ENCODE measurements at places on chromosomes 16 and 17.

DNA sequence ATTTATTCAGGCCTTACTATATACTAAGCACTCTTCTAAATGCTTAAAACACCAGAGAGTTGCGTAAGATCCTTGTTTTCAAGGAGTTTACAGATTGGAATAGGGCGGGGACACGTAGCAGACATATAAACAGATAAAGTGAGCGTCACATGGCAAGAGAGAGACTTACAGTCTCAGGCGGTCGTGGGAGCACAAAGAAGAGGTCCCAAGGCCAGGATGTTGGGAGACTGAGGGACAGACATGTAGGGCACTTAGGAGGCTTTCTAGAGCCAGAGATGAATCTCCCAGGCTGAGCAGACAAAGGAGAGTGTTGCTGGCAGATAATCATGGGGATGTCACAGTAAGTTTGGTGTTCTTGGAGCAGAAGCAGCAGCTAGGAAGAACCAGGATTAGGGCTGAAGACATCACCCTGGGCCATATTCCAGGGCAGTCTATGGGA lies 119.1 kb upstream of the ANKFN1 start:
- DNase-seq, result no peak

- no peak for DNase-seq
These were observed 143.0 kb upstream of the NOL11 start for GRCh38 chr17:67574658-67575293.

- DNase-seq, result no peak
These were observed 24.6 kb upstream of the WFDC1 start for GRCh38 chr16:84270071-84270470.

- DNase-seq, result no peak
These were observed 219.7 kb upstream of the RPL38 start for GRCh38 chr17:73983621-73984400.

- DNase-seq, result no peak
These were observed 838 bp upstream of the TMEM97 start for GRCh38 chr17:28317966-28318758.

DNA sequence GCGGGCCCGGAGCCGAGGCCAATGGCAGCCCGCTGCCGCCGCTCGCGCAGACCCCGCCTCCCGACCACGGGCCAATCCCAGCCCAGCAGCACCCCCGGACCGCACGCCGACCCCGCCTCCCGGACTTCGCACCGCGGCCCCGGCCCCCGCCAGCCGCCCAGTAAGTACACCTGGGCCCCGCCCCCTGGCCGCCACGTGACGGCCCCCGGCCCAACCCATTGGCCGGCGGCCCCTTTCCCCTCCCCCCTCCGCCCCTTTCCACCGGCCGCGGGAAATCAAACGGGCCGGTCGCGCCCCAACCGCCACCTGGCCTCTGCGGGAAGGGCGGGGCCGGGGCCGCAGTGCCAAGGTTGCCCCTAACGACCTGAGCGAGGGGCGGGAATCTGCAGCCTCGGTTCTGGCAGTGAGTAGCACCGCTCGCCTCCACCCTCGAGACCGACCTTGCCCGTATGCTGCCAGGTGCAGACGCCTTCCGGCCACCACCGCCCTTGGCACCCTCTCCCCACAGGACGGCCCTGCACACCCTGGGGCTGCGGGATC lies at the start of gene YBX2:
Gene YBX2, minus strand, starts transcription at position 26 of the 540 bp plus-strand sequence. CDS start 139 bp downstream, outside the sequence.
- peak; percentile 70 for DNase-seq

- DNase-seq, result no peak
These were observed 311.8 kb downstream of the CDH11 start for GRCh38 chr16:64809876-64810629.

- DNase-seq, result no peak
These were observed 4.0 kb upstream of the ZC3H18 start for GRCh38 chr16:88566158-88566557.

DNA sequence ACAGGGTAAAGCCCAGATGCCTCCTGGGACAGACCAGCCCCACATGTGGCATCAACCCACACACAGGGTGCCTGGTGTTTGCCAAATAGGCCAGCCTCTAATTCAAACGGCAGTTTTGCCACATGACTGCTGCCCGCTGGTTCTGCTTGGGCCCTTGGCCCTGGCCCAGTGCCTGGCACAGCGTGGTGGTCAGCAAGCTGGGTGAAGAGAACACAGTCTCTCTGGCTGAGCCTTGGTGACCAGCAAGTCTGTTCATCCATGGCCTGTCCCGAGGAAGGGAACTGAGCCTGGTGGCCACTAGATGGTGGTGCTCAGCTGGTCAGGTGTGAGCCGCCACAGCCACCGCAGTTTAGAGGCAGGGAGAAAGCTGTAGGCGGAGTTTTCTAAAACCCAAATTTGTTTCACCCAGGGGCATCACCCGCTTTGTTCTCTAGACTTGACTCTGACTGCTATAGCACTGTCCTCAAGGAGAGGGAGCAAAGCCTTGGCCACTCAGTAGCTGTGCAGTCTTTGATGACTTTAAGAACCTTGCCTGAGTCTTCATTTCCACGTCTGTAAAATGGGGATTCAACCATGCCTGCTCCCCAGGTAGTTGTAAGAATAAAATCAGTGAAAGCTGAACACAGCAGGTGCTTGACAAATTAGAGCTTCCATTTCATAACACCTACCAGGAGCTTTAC lies 4.7 kb upstream of the GFAP start:
- DNase-seq, result peak; percentile 69

DNA sequence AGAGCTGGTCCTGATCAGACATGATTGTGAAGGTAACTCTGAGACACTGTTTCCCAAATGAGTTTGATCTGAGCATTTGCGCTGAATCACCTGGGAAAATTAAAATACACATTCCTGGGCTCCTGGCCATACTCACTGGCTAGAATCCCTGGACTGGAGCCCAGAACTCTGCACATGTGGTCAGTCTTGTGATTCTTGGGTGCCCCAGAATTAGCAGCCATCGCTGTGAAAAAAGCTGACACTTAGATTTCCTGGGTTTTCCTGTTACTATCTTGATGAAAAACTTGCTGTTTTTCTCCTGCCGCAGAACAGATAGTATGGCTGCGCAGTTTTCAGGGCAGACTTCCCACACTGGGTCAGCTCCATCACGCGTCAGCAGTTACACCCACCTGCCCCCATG lies 24.6 kb downstream of the NECAB2 start:
- DNase-seq, result peak; percentile 19

- DNase-seq, result no peak
These were observed 19.1 kb downstream of the NGFR start for GRCh38 chr17:49514071-49514721.

DNA sequence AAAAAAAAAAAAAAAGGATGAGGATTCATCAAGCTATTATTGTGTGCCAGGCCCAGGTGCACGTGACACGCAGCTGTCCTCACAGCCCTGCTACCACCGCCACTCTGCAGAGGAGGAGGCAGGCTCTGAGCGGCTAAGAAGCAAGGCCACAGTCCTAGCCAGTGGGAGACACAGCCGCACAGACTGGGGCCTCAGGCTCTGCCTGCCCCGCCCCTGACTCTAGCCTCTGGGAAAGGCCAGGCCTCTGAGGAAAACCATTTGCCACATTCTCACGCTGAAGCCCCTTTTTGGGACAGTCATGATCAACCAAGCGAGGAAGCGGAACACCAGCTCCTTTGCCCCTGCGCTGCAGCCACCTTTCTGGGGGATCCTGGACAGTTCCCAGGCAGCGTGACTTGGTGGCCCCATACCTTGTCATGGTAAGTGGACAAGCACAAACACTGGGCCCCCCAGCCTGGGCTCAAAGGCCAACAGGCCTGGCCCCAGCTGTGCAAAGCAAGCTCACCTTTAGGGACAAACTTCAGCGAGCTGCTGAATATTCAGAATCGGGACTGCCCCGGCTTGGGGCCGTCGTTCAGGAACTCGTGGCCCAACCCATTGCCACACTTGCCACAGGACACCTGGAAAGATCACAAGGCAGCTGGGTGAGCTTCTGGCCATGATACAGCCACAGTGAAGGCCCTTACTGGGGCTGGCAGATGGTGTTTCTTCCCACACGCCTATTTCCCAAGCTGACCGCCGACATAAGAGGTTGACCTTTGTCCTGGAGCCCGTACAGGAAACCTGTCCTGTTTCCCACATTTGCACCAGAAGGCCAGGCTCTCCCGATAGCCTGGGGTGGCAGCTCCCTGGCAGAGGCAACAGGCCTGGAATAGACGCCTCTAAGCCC lies 2.5 kb downstream of the MSRB1 start:
- DNase-seq, result no peak

DNA sequence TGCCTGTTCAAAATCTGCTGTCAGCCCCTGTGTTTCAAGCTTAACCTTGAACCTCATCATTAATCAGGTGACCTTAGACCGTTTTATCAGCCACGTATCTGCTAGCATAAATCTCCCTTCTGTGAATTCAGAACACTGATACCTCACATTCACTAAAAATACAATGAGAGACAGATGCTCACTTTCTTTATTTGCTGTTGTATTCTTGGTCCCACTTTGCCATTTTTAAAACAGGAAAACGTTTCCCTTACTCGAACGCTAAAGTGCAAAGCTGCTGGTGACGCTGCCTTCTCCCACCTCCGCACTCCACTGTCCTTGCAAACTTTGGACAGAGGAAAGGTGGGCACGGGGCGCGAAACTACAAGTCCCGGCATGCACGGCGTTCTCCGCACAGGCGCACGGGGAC lies 220 bp upstream of the ARHGAP44 start:
- no peak for DNase-seq

GRCh38 chr16:57798953-57799599 lies 3.2 kb downstream of the KIFC3 start:
- DNase-seq, result peak; percentile 17

DNA sequence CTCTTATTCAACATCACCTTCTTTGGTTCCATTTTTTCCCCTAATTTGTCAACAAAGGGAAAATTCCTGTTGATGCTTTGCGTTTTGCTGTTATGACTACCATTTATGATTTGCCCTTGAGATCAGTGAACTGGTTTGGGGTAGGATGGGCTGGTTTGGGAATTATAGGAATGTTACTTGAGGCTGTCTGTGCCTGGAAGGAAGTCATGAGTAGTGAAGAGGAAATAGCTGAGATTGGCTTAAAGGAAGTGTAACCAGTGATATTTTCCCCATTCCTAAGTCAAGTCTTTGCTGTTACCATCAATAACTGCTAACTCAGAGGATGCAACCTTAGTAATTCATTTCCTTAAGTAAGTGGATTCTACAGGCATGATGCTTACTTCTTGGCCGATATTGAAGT lies 179.2 kb downstream of the MAP2K6 start:
- no peak for DNase-seq

DNA sequence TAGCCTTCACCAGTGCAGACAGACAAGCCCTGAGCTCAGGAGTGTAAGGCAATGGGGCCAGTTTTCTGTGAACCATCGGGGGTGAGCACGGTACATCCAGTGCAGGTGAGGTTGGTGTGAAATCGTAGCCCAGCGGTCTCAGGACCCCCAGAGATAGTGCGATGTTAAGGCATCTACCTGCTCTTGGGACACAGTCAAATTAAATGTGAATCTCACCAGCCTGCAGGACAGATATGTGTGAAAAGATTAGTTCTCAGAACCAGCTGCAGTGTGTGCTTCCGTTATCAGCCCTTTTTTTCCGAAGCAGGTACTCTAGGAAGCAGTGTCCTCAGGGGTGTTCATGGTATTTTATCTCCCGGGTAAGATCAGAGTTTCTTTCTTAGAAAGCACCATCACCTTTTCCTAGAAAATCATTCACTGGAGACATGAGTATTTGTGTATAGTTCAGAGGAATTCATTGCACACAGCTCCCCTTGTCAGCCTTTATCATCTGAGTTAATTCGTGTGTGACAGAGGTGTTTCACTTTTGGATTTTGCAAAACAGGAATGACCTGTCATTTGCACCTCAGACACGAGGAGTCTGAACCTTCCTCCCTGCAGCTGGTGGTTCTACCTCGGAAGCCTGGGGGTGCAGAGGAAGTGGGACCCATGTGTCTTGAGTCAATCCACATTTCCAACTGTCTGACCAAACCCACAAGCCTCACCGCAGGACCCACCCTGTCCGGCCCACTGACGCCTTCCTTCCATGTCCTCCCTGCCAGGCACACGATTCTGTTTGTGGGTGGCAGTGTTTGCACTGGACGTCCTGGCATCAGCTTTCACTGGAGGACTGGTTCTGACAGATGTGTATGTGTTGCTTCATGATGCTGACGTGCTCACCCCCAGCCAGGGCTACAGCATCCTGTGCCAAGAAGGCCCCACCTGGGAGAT lies 107.8 kb downstream of the CLEC16A start:
- DNase-seq, result no peak

DNA sequence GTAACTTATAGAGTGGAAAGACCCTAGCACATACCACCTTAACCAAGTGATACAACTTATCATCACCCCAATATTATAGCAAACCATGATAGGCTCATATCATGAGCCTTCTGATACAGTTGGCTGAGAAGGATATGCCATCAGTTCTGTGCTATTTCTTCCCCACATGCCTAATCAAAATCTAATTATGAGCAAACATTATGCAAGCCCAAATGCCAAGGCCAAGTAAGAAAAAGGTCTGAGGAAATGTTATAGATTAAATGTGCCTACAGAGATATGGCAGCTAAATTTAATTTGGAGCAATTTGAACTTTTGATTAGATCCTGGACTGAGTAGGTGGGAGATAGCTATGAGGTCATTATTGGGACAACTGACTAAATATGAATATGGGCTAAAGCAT lies 225.9 kb upstream of the PMFBP1 start:
- DNase-seq, result no peak

DNA sequence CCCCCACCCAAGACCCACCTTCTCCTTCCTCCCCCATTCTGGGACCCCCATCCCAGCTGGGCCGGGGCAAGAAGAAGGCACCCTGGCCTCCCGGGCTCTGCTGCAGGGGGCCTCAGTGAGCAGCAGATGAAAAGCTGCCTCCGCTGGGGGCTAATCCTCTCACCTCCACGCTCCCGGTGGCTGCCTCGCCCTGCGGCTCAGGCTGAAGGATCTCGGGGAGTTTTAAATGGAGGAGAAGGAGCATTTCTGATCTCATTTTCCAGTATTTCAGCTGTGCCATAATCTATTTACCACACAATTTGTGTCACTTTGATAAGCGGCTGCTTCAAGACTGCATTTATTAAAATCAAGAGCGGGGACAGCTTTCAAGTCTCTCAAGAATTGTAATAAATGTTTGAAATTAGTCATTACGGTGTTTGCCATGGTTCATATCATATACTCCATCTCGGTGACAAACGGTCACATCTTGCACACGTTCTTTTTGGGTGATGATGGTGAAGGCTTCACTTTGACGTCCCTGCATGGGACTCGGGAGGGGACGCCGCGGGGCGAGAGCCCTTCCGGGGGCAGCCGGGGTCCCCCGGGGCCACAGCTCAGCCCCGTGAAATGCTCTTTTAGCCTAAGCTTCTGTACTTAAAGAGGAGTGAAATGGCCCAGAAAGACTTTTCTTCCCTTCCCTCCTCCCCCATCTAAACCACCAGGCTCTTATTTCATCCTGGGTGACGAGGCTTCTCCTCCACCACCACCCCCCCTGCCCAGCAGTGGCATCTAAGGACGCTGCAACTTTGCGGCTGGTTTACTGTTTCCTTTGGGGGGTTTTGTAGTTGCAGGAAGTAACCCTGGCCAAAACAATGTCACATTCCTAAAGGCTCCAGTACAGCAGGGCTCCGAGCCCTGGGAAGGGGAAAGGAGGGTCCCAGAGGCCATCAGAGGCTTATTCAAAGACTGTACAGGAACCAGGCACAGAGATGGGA lies 313.1 kb upstream of the TNRC6C start:
- DNase-seq, result no peak

Data from COR-L47 (cell line).